ENCODE measurements at places on chromosomes 2 and 18.

- DNase-seq: no peak
These were observed 484.3 kb downstream of the THSD7B start for GRCh38 chr2:137249463-137250130.

- no peak for DNase-seq
These were observed 201.4 kb downstream of the CTNNA2 start for GRCh38 chr2:79714283-79714682.

- no peak for DNase-seq
These were observed 168.9 kb upstream of the EPC2 start for GRCh38 chr2:148475626-148476025.

- no peak for DNase-seq
These were observed 123.9 kb upstream of the HAAO start for GRCh38 chr2:42916324-42916723.

DNA sequence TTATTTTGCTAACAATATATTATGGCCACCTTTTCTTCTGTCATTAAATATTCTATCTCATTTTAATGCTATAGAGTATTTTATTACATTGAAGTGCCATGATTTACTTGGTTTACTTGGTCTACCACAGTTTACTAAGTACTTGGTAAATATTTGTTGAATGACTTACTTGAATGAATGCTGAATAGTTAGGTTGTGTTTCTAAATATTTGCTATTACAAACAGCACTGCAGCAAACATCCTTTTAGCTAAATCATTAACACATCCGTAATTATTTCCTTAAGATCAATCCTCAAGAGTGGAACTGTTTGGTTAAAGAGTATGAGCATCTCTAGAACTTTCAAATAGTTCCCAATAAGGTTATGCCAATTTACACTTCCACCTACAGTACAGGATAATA lies 318.7 kb downstream of the MYCN start:
- DNase-seq: no peak

- DNase-seq: no peak
These were observed 174.5 kb downstream of the MYCN start for GRCh38 chr2:16114836-16115235.

DNA sequence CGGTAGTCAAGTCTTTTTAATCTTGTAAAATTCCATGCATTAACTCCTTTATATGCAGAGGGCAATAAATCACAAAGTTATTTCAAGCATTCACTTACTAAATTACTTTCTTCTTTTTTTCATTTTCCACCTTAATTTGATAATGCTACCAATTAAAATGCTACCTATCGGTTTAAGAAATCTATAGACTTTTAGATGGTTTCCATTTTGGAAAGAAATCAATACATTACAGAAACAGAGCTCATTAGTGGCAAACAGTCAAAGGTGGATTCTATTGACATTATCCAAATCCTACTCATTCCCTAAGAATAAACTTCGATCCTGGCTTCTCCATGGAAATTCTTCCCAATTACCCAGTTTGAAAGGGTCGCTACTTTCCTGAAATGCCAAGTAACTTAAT lies 176.5 kb downstream of the MREG start:
- no peak for DNase-seq

- DNase-seq: no peak
These were observed 119.2 kb downstream of the CACNB4 start for GRCh38 chr2:151979694-151980093.

- DNase-seq: no peak
These were observed 57.9 kb upstream of the EPAS1 start for GRCh38 chr2:46239175-46239846.

DNA sequence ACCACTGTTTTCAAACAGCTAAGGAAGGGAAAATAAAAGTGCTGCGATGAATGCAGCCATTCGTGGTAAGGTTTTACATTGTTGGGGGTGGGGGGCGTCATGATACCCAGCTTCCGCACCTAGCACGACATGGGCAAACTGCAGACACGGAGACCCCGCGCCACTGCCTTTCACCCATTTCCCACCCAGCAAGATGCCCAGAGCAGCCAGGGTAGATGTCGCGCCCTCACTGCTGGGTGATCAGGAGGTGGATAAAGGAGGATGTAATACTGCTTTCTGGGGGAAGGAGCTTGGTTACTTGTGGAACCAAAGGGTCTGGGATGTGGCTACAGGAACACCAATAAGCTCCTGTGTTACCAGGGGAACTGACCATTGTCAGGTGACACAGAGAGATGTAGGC lies 138.4 kb downstream of the ZNF516 start:
- no peak for DNase-seq

DNA sequence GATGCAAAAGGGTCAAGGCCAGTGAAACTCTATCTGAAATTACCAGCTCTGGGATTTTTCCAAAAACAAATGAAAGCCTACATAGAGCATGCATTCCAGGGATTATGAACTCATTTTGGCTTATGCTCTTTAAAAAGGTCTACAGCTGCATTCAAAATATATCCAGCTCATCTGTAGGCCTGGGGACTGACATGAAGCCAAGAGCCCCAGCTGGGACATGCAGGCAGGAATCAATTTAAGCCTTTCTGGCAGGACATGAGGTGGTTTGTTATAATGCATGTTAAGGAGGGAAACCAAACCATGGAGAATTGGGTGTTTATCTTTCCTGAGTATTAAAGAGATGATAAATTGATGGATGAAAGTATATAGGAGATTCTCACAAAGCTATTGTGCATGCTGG lies 164.5 kb downstream of the RBM43 start:
- no peak for DNase-seq

GRCh38 chr2:98634406-98635092 lies 26.2 kb downstream of the UNC50 start:
- DNase-seq: peak; percentile 59

- no peak for DNase-seq
These were observed 160.0 kb upstream of the PGAP1 start for GRCh38 chr2:197086500-197086899.

DNA sequence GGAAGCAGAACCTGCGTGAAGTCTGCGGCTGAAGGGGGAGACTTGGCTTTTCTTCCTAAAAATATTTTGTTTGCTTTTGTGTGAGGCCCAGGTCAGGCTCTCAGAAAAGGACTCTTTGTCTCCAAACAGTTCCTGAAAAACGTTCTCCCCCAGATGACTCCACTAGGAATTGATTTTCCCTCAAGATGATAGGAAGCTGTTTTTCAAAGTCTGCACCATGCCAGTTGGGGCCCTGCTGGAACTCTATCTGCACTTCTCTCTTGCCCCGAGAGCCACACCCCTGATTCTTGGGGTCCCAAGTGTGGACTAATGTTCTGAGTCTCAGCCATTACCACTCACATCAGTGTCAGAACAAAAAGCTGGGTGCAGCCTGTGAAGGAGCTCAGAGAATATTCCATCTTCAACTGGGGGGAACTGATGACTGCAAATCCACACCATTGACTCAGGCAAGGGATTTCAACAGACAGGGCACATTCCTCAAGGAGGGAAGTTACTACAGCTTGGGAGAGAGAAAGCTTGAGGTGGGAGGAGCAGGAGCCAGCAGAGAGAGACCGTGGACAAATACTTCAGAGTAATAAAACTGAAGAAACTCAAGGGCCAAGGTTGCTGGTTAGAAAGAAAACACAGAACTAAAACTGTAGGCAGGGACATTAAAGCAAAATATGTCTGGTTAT lies 768.3 kb downstream of the RNF144A start:
- DNase-seq: no peak

DNA sequence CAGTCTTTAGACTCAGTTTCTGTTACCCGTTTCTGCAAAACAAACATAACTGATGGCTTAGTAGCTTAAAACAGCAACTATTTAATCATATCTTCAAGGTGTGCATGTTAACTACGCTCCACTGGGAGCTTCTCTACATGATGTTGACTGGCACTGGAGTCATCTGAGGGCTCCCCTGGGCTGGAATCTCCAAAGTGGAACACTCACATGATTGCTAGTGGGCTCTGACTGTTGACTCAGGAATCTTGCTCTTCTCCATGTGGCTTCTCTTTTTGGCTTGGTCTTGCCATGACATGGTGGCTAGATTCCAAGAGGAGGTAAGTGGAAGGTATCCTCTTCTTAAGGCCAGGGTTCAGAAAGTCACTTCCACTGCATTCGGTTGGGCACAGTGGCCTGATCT lies 160.8 kb downstream of the PMAIP1 start:
- DNase-seq: no peak

DNA sequence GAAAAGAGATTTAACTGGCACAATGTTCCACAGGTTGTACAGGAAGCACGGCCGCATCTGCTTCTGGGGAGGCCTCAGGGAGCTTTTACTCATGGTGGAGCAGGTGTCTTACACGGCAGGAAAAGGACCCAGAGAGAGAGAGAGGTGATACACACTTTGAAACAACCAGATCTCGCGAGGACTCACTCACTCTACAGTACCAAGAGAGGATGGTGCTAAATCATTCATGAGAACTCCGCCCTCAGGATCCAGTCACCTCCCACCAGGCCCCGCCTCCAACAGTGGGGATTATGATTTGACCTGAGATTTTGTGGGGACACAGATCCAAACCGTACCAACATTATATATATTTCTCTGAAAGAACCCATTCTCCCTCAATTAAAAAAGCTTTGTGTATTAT lies 79.7 kb upstream of the DOCK10 start:
- no peak for DNase-seq

- DNase-seq: no peak
These were observed 88.2 kb downstream of the LRATD1 start for GRCh38 chr2:14720739-14721138.

DNA sequence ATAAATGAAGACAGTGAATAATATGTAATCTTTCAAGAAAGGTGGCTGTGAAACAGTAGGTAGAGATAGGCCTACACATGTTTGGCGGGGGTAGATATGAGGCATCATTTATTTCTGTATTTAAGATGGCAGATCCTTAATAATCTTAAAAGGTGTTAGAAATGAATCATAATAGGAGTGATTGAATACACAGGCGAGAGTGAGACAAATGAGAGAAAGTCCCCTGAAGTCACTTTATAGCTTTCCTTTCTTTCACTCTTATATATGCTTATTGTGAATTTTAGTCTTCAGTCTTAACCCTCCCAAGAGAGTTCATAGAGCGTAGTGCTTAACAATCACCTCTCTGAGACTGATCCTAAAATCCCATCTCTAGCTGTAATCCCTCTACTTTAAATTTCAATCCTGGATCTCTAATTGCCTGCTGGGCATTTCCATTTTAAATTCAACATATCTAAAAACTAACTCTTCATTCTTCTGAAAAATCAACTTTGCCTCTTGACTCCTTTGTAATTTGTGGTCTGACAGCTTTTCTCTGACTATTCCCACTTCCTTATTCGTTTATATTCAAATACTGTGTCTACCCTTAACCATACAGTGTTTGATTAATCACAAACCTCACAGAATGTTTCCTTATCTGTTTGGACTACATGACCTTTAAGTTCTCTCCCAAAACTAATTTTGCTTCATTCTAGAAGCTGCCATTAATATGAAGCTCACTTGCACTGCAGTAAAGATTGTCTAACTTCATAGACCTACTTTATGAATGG lies 463.7 kb upstream of the FSIP2 start:
- no peak for DNase-seq

DNA sequence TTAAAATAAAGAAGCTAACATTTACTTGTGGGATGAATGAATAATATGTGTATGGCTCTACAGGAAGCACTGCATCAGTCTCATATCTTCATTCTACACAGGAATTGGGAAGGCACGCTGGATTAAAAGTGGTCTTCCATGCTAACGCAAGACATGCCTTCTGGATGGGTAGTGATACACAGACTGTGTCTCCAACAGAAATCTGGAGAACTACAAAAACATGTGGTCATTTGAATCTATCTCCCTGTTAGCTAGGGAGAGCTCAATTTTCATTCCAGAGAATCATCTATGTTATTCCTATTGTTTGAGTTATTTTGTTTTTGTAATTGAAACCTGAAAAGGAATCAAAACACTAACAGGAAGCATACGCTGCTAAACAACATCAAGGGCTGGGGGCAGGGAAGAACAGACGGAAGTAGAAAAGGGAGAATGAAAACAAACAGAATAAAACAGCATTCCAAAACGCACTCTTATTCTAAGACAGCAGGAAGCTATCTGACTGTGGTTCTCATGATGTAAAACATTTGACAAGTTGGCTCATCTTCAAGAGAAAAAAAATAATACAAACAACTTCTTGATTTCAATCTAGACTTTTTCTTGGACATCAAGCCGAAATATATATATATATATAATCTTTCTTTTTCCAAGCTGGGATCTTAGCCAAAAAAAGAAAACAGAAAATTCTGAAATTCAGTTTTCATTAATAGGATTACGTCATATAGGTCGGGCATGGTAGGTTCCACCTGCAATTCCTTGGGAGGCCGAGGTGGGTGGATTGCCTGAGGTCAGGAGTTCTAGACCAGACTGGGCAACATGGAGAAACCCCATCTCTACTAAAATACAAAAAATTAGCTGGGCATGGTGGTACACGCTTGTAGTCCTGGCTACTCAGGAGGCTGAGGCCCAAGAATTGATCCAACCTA lies 31.5 kb upstream of the ASNSD1 start:
- DNase-seq: no peak

GRCh38 chr2:214543386-214543955 lies 132.6 kb downstream of the VWC2L start:
- no peak for DNase-seq
